ENCODE measurements at places on chromosomes 3 and 15. TPM values are rescaled to one million over a fixed set of nuclear protein-coding genes. Genes with fewer than 3 reads are reported as not detected.

Gene TNFAIP8L3
- total RNA-seq, result 29.9 TPM

Gene IREB2
- 29.9 TPM for total RNA-seq

Gene BFSP2
- total RNA-seq, result not detected

Gene TGM5
- total RNA-seq, result not detected

Gene SI
- total RNA-seq, result not detected

Gene PPARG
- 12.6 TPM for total RNA-seq

Gene CD200
- total RNA-seq, result 3.6 TPM

Gene RBMS3
- 42.9 TPM for total RNA-seq

Gene ATP2B2
- not detected for total RNA-seq

Gene DLL4
- total RNA-seq, result 103 TPM

Gene GOLGA6D
- not detected for total RNA-seq

Gene PHLDB2
- 52.7 TPM for total RNA-seq

Data from endothelial cell of coronary artery (primary cell).